ENCODE measurements at places on chromosomes 16 and 17. TPM values are rescaled to one million over a fixed set of nuclear protein-coding genes. Genes with fewer than 3 reads are reported as not detected.

DNA sequence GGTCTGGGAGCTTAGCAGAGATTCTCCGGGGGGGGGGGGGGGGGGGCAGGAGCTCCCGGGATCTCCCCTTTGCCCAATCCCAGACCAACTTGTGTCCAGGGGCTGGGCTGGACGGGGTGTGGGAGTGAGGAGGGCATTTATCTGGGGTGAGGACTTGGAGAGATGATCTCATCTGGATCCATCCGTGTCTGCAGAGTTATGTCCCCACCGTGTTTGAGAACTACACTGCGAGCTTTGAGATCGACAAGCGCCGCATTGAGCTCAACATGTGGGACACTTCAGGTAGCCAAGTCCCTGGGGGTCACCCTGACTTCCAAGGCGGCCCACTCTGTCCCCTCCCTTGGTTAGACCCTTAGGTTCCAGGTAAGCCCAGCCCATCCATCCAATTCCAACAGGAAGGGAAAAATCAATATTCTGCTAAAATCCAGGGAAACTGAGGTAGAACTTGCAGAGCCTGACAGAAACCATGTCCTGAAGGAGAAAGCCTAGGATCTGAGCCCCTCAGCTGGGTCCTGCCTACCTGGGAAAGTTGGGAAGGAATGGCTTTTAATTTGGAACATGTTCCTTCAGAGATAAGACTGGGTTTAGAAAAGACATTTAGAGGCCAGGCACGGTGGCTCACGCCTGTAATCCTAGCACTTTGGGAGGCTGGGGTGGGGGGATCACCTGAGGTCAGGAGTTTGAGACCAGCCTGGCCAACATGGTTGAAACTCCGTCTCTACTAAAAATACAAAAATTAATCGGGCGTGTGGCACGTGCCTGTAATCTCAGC is 921 bp downstream of the RND2 start:
- no peaks in the 10 kb centered on the region for H3K36me3 ChIP-seq
- H3K4me1 ChIP-seq: peaks cover 17% of the 10 kb centered on the region
- H3K4me3 ChIP-seq: peak overlapping the region; percentile 33
- peaks cover 25% of the 10 kb centered on the region for H3K27me3 ChIP-seq

The BCAS3 gene
- total RNA-seq: 13.7 TPM

The CAVIN1 gene
- total RNA-seq: 0.66 TPM

The PRR11 gene
- 65.4 TPM for total RNA-seq

GRCh38 chr17:49516180-49516579 is 21.1 kb downstream of the NGFR start:
- no peak overlapping the region for H3K4me3 ChIP-seq
- DNase-seq: no peak
- peaks cover 5% of the 10 kb centered on the region for H3K27me3 ChIP-seq
- peaks cover 2% of the 10 kb centered on the region for H3K4me1 ChIP-seq
- no peak overlapping the region for H3K27ac ChIP-seq

DNA sequence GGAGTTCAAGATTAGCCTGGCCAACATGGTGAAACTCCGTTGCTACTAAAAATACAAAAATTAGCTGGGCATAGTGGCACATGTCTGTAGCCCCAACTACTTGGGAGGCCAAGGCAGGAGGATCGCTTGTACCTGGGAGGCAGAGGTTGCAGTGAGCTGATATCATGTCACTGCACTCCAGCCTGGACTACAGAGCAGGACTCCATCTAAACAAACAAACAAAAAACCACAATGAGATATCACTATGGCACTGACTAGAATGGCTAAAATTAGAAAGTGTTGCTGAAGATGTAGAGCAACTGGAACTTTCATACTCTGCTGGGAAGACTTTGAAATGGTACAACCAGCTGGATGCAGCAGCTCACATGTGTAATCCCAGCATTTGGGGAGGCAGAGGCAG is 6.5 kb upstream of the TNK1 start:
- no peak overlapping the region for H3K4me3 ChIP-seq
- peaks cover 2% of the 10 kb centered on the region for H3K36me3 ChIP-seq
- H3K4me1 ChIP-seq: no peaks in the 10 kb centered on the region
- DNase-seq: no peak

DNA sequence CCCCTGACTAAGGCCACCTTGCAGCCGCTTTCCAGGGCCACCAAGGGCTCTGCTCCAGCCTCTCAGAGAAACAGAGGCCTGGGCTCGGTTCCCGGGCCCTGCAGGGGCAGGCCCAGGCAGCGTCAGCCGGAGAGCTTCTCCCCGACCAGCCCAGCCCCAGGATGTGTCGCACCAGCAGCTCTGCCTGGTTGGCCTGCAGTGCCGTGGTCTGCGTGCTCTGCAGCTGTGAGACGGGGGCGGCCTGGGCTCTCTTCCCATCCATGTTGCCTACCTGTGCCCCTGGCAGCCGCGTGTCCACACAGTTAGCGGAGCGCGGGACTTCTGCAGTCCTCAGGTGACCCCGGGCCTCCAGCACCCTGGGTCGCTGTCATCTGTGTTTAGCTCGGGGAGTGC is 4.8 kb downstream of the IGFALS start:
- peaks cover 7% of the 10 kb centered on the region for H3K4me1 ChIP-seq
- no peak overlapping the region for H3K27ac ChIP-seq
- DNase-seq: peak; percentile 38
- H3K4me3 ChIP-seq: no peak overlapping the region
- H3K36me3 ChIP-seq: no peaks in the 10 kb centered on the region
- no peaks in the 10 kb centered on the region for H3K27me3 ChIP-seq

The FZD2 gene
- not detected for total RNA-seq

- no peaks in the 10 kb centered on the region for H3K36me3 ChIP-seq
- no peak overlapping the region for H3K27ac ChIP-seq
- no peaks in the 10 kb centered on the region for H3K4me1 ChIP-seq
- DNase-seq: no peak
- no peaks in the 10 kb centered on the region for H3K27me3 ChIP-seq
Observed at GRCh38 chr17:71163121-71163812, 957.6 kb upstream of the SOX9 start.

- no peak for DNase-seq
- peaks cover 15% of the 10 kb centered on the region for H3K27me3 ChIP-seq
- no peak overlapping the region for H3K27ac ChIP-seq
- H3K36me3 ChIP-seq: no peaks in the 10 kb centered on the region
- peaks cover 30% of the 10 kb centered on the region for H3K4me1 ChIP-seq
- no peak overlapping the region for H3K4me3 ChIP-seq
Observed at GRCh38 chr17:83152745-83153611, 73.6 kb downstream of the METRNL start.

DNA sequence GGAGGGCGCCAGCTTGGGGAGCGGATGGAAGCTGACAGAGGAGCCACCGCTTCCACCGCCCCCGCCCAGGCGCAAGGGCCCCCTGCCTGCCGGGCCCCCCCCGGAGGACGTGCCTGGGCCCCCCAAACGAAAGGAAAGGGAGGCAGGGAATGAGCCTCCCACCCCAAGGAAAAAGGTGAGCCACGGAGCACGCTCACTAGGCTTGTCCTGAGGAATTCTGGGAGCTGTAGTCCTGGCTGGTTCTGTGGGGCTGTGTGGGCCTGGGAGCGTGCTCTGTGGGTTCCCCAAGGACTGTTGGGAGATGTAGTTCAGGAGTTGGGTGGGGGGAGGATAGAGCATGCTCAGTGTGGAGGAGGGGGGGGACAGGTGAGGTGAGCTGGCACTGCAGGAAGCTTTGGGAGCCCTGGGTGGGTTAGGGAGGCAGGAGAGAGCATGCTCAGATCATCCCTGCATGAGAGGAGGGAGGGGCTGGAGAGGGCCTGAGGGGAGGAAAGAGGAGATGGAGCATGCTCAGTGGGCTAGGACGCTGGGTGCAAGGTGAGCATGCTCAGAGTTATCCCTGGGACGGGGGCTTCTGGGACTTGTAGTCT is 4.5 kb downstream of the FBXL19 start:
- DNase-seq: peak; percentile 55
- peaks cover 19% of the 10 kb centered on the region for H3K4me1 ChIP-seq
- peaks cover 6% of the 10 kb centered on the region for H3K36me3 ChIP-seq

DNA sequence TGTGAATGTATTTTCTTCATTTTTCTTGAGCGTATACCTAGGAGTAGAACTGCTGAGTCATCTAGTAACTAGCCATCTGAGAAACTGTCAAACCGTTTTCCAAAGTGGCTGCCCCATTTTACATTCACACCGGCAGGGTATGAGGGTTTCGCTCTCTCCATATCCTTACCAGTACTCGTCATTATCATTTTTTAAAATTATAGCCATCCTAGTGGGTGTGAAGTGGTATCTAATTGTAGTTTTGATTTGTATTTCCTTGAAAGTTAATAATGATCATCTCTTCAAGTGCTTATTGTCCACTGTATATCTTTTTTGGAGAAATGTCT is 6.0 kb downstream of the RNF157 start:
- peaks cover 72% of the 10 kb centered on the region for H3K4me1 ChIP-seq
- H3K36me3 ChIP-seq: peaks cover 60% of the 10 kb centered on the region
- peak overlapping the region; percentile 86 for H3K27ac ChIP-seq
- peak; percentile 69 for DNase-seq
- no peaks in the 10 kb centered on the region for H3K27me3 ChIP-seq

The MFAP4 gene
- total RNA-seq: not detected

DNA sequence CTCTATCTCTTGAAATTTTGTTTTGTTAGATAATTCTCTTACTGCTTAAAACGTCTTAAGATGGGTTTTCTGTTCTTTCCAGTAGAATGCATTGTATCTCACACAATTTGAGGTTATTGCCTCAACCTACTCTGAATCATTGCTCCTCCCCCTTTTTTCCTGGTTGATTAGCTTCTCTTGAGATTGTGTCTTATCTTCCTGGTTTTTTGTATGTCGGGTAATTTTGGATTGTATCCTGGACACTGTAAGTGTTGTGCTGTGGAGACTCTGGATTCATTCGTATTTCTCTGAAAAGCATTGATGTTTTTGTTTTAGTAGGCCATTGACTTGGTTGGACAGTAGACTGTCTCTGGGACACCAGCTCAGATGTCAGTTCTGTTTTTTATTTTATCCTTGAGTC is 26.1 kb downstream of the PRKCB start:
- DNase-seq: no peak
- peaks cover 10% of the 10 kb centered on the region for H3K36me3 ChIP-seq
- H3K27me3 ChIP-seq: no peaks in the 10 kb centered on the region
- no peak overlapping the region for H3K4me3 ChIP-seq
- H3K27ac ChIP-seq: peak overlapping the region; percentile 22
- H3K4me1 ChIP-seq: peaks cover 79% of the 10 kb centered on the region

- H3K36me3 ChIP-seq: peaks cover 48% of the 10 kb centered on the region
- no peaks in the 10 kb centered on the region for H3K27me3 ChIP-seq
- peak overlapping the region; percentile 67 for H3K27ac ChIP-seq
- H3K4me3 ChIP-seq: no peak overlapping the region
- peak; percentile 60 for DNase-seq
Observed at GRCh38 chr17:35870906-35871819, 2.5 kb upstream of the HEATR9 start.

The MMP28 gene
- not detected for total RNA-seq

The SLC52A1 gene
- 2.2 TPM for total RNA-seq

DNA sequence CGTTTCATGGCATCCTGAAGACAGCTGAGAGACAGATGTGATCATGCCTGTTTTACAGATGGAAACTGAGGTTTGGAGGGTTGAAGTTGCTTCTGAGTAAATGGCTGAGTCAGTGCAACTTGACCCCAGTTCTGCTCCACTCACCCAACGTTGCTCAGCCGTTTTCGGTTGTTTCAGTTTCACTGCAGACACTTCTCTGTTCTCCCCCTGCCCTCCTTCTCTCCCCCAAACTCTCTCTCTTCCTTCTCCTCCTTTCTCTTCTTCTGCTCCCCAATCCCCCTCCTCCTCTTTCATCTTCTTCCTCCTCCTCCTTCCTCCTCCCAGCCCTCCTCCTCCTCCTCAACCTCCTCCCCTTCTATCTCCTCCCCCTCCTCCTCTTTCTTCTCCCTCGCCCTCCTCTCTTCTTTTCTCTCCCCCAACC is 9.4 kb upstream of the CEP20 start:
- H3K36me3 ChIP-seq: peaks cover 3% of the 10 kb centered on the region
- peaks cover 48% of the 10 kb centered on the region for H3K4me1 ChIP-seq
- H3K4me3 ChIP-seq: peak overlapping the region; percentile 46
- no peaks in the 10 kb centered on the region for H3K27me3 ChIP-seq

DNA sequence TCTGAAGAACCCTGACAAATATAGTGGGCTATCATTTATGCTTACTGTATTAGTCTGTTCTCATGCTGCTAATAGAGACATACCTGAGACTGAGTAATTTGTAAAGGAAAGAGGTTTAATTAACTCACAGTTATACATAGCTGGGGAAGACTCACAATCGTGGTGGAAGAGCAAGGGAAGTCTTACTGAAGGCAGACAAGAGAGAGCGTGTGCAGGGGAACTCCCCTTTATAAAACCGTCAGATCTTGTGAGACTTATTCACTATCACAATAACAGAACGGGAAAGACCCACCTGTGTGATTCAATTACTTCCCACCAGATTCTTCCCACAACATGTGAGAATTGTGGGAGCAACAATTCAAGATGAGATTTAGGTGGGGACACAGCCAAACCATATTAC is 526.8 kb upstream of the GOT2 start:
- H3K27ac ChIP-seq: no peak overlapping the region
- no peaks in the 10 kb centered on the region for H3K27me3 ChIP-seq
- no peaks in the 10 kb centered on the region for H3K4me1 ChIP-seq
- H3K36me3 ChIP-seq: no peaks in the 10 kb centered on the region
- DNase-seq: no peak
- no peak overlapping the region for H3K4me3 ChIP-seq

GRCh38 chr17:19707728-19708221 is 8.6 kb downstream of the SLC47A2 start:
- no peaks in the 10 kb centered on the region for H3K4me1 ChIP-seq
- DNase-seq: peak; percentile 21
- no peaks in the 10 kb centered on the region for H3K36me3 ChIP-seq
- H3K4me3 ChIP-seq: no peak overlapping the region
- H3K27me3 ChIP-seq: no peaks in the 10 kb centered on the region

DNA sequence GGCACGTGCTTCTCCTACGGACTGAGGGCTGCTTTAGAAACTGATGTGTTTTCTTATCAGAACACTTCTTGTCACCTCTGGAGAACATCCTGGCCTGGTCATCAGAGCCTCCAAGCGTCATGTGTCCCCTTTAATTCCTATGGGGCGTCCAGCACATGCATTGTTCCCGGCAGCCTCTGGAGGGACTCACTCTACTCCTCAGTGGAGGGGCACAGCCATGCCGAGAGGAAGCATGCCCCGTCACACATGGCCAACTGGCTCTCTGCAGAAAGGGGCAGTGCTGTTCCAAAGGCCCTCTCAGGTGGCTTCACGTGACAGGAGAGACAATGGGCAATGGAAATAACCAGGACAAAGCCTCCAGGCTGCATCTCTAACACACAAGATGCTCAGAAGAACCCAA is 31.8 kb downstream of the CDRT15L2 start:
- H3K27ac ChIP-seq: no peak overlapping the region
- no peaks in the 10 kb centered on the region for H3K36me3 ChIP-seq
- no peak overlapping the region for H3K4me3 ChIP-seq
- no peak for DNase-seq
- no peaks in the 10 kb centered on the region for H3K27me3 ChIP-seq

GRCh38 chr16:57304169-57305061 is 19.9 kb upstream of the PLLP start:
- peaks cover 4% of the 10 kb centered on the region for H3K27me3 ChIP-seq
- no peak for DNase-seq
- no peak overlapping the region for H3K27ac ChIP-seq
- H3K4me3 ChIP-seq: no peak overlapping the region
- H3K4me1 ChIP-seq: peaks cover 16% of the 10 kb centered on the region
